Activated CD4-positive, alpha-beta T cell treated with anti-CD3 and anti-CD28 coated beads, Interleukin-2, Interleukin-6, amounts not matched to agents 100 ng/mL and 50 ng/mL, durations not matched to agents 16 hours and 8 hours (primary cell): ENCODE measurements at places on chromosomes 5 and 9.

DNA sequence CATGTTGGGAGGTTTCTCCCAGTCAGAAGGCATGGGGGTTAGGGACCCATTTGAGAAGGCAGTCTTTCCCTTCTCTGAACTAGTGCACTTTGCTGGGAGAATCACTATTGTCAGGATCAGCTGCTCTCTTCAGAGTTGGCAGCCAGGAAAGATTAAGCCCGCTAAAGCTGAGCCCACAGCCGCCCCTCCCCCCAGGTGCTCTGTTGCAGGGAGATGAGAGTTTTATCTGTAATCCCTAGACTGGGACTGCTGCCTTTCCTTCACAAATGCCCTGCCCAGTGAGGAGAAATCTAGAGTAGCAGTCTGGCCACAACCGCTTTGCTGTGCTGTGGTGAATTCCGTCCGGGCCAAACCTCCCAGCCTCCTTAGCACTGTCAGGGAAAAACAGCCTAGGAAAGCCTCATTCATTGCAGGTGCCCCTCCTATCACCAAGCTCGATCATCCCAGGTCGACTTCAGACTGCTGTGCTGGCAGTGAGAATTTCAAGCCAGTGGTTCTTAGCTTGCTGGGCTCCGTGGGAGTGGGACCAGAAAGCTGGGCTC, 69.8 kb downstream of the CNTLN start:
- no peak for DNase-seq

DNA sequence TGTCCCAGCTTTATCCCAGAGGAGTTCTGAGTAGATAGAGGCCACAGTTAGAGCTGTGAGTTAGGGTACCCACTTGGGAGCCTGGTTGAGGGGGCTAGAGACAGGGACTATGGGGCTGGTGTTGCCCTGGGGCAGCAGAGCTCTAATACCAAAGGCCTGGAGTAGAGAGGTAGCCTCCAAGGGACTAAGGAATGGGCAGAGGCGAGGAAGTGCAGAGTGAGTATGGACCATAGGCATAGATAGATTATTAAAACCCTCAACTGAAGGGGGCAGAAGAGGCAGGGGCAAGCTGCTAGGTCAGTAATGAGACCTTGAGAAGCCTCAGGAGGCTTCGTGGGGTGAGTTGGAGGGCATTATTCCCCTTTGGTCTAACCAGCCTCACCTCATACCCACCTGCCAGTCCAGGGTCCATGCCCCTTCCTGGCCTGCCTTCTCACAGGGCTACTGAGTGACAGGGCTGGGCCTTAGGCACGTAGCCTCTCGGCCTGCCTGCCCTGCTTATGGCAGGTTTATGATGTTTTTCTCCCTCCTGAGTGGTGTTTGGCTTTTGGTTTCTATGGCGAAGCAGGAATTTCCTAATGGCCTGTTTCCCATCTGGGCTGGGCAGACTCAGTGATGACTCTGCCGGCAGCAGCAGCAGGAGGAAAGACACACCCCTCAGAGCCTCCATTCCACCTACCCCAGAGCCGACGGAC, 8.0 kb downstream of the PDLIM4 start:
- DNase-seq, result no peak

DNA sequence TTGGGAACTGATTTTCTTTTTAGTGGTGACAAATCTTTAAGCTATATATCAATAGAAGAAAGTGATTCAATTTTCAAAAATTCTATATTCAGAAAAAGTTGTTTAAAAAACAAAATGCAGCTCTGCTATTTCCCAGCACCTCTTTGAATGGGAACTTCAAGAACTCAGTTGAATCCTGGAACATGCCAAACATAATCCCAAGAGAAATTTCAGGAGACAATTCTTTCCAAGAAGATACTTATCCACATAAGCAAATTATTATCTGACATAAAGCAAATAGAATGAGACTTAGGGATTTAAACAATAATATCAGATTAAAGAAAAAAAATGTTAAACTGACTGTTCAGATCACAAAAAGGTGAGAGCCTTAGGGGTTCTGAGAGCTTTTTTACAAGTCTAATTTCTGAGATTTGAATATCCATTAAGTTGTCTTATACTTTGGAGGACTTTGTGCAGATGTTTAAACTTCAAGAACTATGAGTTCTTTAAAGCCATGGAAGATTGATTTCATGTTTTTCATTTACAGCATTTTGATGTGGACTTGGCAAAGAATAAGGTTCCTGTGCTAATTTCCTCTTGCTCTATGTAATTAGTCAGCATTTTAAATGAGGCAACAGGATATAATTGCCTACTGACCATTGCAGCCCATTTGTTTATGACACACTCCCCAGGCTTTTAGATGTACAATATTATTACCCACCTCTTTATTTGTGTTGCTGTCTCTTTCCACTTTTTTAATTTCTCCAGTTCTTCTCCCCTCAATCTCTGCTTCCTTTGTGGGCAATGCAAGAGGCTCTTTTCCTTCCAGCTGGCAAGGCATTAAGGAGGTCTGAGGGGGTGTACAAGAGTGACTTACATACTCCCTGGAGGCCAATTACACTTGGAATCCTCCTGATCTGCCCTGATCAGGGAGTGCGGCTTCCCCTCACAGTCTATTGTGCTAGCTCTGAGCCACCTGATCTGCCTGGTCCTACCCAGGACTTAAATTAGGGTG, 419.1 kb downstream of the NR2F1-AS1 start:
- DNase-seq, result no peak

- DNase-seq, result no peak
Measured at GRCh38 chr5:137179203-137179602, 319.9 kb downstream of the SPOCK1 start.

- no peak for DNase-seq
Measured at GRCh38 chr5:41211417-41211816, 1.9 kb downstream of the C6 start.

DNA sequence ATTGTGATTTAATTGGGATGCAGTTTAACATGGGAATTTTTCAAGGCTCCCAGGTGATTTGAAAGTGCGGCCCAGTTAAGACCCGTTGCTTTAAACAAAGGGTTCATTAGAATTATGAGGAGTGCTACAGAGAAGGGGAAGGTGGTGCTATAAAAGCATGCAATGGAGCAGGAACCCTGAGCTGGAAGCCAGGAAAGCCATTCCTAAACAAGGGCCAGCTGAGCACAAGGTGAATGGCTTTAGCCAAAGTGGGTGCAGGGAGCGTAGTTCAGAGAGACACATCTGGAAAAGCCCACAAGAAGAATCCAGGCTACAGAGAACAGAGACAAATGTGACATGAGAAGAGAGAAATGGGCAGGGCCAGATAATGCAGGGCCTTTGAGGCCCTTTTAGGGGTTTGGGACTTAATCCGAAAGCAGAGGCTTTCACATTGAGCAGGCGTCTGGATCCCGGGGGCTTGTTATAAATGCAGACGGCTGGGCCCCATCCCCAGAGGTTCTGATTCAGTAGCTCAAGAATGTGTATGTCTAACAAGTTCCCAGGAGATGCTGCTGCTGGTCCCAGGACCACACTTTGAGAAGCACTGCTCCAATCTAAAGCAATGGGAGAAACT, 138.1 kb upstream of the WWC1 start:
- no peak for DNase-seq

DNA sequence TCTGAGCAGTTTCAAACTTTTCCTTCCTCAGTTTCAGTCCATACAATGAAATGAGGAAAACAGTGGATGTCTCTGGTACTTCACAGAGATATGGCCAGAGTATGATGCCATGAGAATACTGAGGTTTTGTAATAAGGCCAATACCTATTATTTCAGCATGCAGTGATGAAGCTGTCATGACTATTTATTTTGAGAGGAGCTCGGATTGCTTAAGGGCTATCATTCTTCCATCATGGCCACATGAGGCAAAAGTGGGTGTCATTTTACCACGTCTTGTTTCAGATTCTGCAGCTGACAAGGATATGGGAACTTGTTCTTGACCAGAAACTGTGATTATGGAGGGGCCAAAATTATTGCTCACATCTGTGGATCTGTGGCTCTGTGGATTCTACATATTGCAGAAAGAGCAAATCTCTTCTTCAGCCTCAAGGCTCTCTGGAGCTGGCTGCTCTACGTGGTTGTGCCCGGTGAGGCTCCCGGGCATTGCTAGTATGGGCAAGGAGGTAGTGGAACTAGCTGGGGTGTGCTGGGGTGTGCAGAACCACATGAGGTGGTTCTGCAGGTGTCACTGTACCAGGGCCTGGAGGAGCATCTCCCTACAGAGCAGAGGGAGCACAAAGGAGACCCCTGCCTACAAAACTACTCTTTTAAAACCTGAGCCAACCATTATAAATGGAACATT, 180.3 kb downstream of the SEMA6A start:
- DNase-seq, result no peak

DNA sequence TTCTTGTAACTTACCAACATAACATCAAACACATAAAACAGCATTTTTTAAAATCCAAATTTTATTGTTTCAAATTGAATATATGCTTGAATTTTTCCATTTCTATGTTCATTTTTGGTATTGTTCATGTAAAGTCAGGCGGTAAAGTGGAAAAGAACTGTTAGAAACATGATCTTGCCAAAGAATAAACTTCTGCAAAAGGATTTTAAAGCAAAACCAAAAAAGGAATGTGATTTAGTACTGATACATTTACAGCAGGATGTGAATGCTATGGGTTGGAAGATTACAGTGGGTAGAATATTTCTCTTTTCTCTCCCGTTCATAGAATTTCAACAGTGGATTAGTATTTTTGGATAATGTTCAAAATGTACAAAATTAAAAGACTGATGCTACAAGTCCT, 277.2 kb upstream of the MPDZ start:
- DNase-seq, result no peak

DNA sequence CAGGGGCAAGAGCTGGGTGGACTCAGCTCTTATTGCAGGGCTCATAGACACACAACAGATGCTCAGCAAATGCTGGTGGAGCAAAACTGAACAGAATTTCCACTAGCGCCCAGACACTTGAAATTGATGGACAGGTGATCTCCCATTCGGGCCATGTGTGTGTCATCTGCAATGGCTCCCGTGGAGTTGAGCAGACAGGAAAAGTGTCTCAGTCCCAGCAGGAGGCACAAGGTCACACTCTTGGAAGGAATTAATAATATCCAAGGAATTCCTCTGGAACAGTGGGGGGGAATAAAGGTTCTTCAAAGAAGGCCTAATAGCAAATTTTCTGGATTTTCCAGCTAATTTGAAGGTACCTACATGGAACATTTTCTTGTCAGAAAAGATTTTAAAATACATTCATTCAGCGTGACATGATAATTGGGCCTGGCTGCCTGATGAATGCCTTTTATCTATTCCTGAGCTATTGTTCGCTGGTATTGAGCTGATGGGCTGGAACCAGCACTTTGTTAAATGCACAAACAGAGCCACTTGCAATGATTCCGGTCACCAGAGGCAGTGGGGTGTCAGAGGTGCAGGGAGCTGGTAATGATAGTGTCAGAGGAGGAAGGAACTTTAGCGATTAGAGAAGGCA, 31.5 kb upstream of the ALDH1B1 start:
- no peak for DNase-seq

GRCh38 chr5:126542441-126542840, 52.6 kb downstream of the ALDH7A1 start:
- DNase-seq, result no peak

- DNase-seq, result no peak
Measured at GRCh38 chr9:73906671-73907070, 590.5 kb upstream of the RORB start.

- DNase-seq, result no peak
Measured at GRCh38 chr9:101354143-101354764, 30.6 kb downstream of the BAAT start.

- DNase-seq, result peak; percentile 70
Measured at GRCh38 chr9:89234205-89235067, 55.8 kb upstream of the SHC3 start.

GRCh38 chr5:173968154-173968797, 20.7 kb upstream of the C5orf47 start:
- no peak for DNase-seq

DNA sequence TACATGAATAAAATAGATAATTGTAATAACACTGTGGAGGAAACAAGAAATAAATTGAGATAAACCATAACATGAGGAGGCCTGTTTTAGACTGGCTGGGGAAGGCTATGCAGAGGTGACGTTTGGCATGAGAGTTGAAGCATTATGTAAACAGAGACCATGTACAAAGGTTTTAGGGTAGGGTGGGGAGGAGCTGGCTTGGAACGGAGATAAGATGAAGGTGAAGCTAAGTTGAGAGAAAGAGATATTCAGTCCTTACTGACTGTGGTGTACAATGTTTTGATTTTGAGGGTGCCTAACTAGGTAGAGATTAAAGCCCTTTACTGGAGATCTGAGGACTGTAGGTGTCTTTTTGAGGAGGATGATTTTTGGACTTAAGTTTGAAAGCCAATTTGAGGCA, 17.8 kb downstream of the MAN2A1 start:
- no peak for DNase-seq

GRCh38 chr9:105901514-105902109, 207.3 kb downstream of the TMEM38B start:
- DNase-seq, result peak; percentile 8

- DNase-seq, result no peak
Measured at GRCh38 chr5:156456857-156457256, 129.9 kb downstream of the SGCD start.

DNA sequence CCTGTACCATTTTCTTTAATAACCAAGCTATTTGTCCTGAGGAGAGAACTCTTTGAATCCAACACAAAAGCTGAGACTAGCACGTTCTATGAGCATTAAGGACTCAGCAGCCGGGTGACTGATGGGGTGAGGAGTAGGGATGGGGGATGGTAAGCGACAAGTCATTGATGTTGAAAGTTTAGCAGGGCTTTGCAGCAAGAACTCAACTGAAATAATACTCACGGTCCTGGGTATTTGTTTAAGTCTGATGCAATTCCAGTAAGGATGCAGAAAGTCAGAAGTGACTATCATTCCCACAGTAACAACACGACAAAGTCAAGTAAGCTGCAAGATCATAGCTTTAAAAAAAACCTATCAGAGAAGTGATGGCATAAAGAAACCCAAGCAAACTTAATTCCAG, 131.1 kb downstream of the ACTL7B start:
- no peak for DNase-seq
